Fibroblast of skin of right quadriceps (primary cell): ENCODE measurements at places on chromosomes 4 and X.

DNA sequence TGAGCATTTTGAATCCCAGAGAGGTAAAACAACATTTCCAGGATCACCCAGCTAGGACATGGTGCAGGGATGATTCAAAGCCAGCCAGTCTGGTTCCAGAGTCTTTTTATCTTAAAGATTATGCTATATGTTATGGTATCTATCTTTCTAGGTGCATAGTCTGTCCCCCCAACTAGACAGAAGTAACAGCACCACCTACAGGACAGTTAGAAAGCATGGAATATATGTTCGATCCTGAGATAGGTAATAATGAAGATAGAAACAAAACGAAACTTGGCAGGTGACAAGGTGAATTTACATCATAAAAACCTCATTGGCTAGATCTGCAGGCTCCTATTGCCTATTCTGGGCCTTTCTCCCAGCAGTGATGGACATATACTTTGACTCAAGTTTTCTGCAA lies 723.2 kb downstream of the SMARCA1 start:
- DNase-seq: no peak

GRCh38 chr4:20444599-20445337 lies 193.1 kb downstream of the SLIT2 start:
- no peak for DNase-seq

DNA sequence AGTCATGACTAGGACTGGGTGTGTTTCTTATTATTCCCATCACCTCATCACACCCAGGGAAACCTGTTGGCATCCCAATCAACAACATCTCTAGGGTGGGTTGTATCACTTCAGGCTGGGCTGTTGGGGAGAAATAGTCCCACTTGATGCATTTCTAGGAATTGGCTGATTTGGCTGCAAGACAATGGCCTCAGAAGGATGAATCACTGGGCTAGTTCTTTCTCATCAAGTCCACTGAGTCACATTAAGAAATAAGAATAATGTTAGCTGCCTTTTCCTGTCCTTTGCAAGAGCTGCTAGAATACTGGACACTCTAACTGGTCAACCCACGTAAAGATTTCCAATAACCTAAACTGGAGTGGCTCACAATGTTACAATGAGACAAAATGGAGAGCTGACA lies 104.2 kb downstream of the CHRDL1 start:
- no peak for DNase-seq

- no peak for DNase-seq
Measured at GRCh38 chr4:10492464-10492863, 35.2 kb upstream of the ZNF518B start.

DNA sequence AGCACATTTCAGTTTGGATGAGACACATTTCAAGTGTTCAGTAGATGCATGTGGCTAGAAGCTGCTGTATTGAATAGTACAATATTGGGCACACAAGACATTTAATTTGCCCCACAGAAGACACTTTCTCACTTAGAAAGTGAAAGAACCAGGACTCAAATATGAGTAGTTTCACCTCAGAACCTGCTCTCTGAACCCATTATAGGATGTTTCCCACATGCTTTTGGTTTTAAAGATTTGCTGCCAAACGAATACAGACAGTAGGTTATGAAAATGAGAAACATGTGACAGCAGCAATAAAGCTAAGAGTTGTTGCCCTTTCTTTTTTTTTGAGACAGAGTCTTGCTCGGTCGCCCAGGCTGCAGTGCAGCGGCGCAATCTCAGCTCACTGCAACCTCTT lies 32.3 kb downstream of the C4orf54 start:
- no peak for DNase-seq

DNA sequence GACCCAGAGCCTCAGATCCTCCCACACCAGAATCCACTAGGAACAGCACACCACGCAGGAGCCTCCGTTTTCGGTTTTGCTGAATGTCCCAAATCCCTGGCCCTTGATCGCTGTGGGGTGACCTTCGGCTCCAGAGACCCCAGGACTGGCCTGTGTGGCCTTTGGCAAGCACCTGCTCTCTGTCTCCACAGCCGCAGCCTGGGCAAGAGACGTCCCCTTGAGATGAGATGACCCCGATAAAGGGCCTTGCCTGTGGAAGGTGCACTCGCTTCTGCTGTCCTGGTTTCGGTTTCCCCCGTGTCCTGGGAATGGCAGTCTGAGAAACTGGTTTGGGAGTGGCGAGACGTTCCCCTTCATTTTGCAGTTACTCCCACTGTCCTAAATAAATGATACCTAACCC lies 9.6 kb downstream of the PSAPL1 start:
- DNase-seq: no peak

DNA sequence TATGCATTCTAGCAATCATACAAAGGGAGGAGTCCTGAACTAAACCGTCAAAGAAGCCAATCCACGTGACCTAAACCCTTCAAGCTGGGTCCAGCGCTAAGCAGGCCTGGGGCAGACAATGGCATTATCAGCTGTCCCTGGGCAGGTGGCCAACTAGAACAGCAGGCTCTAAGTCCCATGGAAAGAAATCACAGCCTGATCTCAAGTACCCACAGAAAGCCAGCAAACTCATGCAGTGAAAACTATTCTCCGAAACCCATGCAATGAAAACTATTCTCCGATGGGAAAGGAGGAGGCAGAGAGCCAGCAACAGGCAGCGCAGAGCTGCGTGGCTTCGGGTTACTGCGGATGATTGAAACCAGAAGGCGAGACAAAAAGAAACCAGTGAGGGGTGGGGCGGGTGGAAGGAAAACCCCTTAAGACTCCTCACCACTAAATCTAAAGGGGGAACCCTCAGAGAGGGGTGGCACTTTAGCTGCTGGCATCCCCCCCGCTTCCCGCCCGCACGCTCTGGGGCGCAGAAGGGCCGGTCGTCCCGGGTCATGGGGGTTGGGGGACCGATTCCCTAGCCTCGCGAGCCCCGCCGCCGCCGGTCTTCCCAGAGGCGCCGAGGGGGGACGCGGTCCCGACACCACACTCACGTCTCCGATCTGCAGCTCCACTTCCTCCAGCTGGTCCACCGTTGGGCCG lies 567 bp downstream of the C4orf46 start:
- peak; percentile 76 for DNase-seq

DNA sequence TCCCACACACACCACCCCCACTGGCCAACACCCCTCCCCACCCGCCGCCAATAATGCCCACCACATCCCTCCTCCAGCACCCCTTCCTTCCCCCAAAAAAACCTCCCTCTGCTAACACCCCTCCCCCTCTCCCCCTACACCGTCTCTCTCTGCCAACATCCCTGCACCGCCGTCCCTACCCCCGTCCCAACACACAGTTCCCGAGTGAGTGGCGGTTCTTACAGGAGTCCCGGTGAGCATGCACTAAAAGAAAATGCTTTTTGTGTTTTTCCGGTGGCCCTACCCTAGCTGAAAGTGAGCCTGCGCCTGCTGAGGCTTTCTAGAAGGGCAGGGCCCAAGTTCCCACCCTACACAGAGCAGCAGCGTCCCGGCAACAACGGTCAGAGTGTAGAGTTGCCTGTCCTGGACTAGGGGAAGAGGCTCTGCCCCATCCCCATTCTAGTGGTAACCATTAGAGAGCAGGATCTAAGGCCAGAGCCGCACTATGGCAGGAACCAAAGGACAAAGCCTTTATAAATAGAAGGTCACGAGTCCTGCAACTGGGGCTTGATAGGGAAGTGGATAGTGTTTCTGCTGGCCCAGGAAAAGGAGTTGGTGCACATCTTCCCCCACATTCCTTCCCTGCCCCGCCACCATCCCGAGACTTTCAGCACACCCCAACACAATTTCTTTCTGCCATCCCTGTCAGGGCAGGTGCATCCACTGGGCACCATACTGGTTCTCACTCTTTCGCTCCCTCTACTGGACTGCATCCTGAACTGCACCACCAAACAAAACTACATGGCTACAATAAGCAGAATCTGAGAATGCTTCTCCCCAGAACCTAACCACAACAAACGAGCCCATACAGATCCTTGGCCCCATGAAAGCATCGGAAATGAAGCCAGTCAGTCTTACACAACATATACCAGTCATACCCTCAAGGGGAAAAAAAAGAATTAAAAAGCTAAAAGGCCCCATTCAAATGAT lies 78.1 kb upstream of the PAGE3 start:
- DNase-seq: no peak

DNA sequence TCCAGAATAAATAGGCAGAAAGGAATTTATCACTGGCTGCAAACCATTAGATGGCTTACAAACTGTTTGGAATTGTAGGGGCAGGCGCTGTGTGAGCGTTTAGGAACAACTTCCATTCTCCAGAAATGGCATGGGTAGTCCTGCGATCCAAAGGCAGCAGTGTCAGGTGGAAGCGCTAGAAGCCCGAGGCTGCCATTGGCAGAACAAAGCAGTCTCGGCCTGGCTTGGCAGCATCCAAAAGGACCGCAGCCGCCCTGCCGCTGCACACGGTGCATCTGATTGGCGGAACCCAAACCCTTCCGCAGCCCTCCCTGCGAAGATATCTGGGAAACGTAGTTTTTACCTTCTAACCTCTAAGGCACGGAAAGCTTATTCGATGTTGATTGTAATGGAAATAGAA lies 23.6 kb upstream of the YTHDC1 start:
- DNase-seq: peak; percentile 76

DNA sequence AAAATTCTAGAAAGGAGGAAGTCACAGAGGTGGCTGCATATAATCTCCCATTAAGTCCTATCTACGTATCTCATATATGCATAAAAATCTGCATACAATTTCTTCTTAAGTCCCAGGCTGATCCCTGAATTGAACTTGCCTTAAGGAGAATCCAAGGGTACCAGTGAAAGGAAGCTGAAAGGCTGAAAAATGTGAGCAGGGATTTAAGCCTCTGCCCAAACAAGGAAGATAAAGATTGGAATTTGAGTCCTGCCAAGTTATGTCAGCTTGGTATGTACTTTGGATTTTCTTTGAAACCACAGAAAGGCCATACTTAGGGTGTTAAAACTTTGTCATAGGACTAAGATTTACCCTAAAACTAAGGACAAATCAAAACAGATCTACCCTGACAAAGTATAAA lies 26.5 kb upstream of the GEMIN8 start:
- DNase-seq: peak; percentile 58

- no peak for DNase-seq
Measured at GRCh38 chrX:105752338-105752956, 69.9 kb upstream of the NRK start.

DNA sequence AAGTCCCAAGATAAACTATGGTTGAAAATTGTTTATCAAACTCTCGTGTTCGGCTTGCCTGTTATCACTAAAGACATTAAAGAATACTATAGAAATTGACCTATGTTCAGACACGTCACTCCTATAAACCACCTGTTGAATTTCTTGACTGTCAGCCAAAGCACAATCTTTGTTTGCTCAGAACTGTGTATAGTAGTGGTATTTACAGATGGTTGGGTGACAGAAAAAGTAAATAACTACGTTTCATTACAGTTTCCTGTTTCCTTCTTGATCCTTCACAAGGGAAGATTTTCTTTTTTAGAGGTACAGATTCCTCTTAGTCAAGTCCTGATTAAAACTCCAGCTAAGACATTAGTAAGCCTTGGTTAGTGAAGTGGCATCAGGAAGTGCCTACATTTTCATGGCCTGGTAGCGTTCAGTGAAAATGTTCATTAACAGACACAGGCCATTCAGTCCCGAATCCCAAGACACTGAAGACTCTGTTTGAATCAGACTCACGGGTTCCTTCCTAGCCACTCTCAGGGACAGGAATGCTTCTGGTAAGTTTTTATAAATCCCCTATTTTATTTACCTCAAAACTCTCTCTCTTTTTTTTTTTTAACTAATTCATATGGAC lies at the start of gene SMIM31:
SMIM31 (plus strand) TSS at position 259 of the 616 bp plus-strand sequence. CDS start 16,313 bp downstream, outside the sequence.
- no peak for DNase-seq

DNA sequence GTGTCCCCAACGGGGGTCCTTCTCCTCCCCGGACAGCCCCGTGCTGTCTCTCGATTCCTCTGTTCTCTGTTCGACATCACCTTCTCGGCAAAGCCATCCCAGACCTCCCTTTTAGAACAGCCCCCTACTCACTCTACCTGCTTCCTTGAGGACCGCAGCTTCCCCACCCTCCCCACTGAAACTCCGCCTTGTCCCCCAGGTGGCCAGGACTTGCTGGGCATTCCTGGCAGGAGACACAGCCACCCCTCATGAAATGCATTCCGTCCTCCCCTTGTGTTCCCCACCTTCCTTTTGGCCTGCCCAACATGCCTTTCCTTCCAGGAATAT lies 34.8 kb upstream of the GPR78 start:
- DNase-seq: no peak

GRCh38 chrX:48045410-48046311 lies 25.8 kb downstream of the ZNF630 start:
- peak; percentile 75 for DNase-seq

GRCh38 chr4:116880625-116881024 lies 204.8 kb downstream of the TRAM1L1 start:
- no peak for DNase-seq

- peak; percentile 47 for DNase-seq
Measured at GRCh38 chr4:185276036-185276435, 66.6 kb downstream of the SNX25 start.

- DNase-seq: no peak
Measured at GRCh38 chrX:42237956-42238355, 314.6 kb upstream of the CASK start.

DNA sequence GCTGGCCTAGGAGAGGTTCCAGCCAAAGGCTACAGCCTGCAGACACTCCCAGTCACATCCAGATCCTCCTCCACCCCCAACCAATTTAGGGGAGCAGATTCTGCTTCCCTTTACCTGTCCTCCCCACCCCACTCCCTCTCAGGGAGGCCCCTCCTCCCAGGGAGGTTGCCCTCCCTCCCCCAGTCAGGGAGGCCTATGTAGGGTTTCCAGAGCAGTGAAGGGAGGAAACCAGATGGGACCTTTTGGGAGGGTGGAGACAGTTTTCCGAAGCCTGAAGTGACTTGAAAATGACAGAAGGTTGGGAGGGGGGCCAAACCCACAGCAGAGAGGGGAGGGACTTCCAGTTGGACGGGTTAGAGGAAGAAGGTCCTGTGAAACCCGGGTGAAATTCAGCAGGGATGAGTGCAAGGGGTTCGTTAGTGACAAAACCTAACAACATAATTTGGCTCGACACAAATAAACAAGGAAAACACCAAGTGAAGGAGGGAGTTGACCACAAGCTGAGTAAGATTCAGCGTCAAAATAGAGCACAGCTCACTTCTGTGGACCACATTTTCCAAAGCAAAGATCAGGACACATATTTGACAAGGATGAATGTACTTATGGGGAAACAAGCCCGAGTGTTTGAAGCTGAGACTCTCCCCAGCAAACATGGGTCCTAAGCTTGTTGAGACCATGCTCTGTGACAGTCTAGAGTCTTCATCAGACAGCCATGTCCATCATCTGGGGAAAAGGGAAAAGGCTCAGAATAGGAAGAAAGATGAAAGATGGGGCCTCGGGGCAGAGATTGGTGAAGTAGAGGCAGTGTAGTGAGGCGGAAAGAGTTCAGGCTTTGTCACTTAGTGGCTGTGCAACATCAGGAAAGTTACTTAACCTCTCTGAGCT lies 46.4 kb downstream of the PRPS1 start:
- peak; percentile 22 for DNase-seq

DNA sequence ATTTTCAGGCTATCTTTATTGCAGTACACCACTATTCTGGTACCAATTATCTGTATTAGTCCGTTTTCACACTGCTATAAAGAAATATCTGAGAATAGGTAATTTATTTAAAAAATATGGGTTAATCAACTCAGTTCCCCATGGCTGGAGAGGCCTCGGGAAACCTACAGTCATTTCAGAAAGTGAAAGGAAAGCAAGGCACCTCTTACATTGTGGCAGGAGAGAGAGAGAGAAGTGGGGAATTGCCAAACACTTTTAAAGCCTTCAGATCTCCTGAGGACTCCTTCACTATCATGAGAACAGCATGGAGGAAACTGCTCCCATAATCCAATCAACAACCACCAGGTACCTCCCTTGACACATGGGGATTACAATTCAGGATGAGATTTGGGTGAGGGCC lies 54.7 kb downstream of the AMER1 start:
- no peak for DNase-seq

- no peak for DNase-seq
Measured at GRCh38 chr4:168893807-168894206, 116.2 kb downstream of the CBR4 start.

- DNase-seq: peak; percentile 5
Measured at GRCh38 chrX:123475068-123475724, 257.7 kb downstream of the THOC2 start.
